ENCODE measurements at places on chromosomes 1 and 21.

GRCh38 chr1:208183977-208184911, 59.9 kb downstream of the PLXNA2 start:
- no peak for DNase-seq

GRCh38 chr1:31394584-31395193, 18.3 kb upstream of the SERINC2 start:
- peak; percentile 75 for DNase-seq

- no peak for DNase-seq
Observed at GRCh38 chr1:204627436-204627835, 58.1 kb downstream of the LRRN2 start.

GRCh38 chr1:220914283-220915116, 35.3 kb downstream of the HLX start:
- DNase-seq, result no peak

DNA sequence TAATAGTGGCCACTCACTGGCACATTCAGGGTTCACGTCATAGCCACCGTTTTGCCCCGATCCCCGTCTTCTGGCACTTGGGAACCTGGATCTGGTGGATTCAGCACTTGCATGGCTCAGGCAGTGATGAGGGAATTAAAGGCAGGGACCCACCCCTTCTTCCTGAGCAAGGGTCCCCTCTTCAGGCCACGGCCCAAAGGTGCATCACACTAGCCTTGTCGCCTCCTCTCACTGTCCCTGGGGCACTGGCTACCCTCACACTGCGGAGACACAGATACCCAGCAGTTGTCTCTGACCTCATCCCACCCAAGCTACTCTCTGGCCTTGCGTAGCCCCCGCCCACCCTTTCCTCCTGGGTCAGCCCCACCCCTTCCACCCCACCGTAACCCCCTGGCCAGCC, 19.9 kb upstream of the LDLRAP1 start:
- DNase-seq, result peak; percentile 42

DNA sequence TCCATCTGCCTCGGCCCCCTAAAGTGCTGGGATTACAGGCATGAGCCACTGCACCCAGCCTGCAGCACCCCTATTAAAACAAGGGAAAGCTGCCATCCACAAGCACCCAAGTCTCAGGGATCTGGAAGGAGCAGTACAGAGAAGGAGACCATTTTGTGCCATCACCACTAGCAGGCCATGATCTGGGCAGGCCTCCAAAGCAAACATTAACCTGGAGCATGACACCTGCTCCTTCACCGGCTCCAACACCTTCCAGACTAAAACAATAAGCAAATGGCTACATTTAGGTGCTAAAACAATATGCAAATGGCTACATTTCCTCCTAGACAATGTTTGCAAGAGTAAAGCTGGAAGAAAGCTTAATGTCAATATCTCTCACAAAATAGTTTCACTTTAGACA, 16.7 kb downstream of the MEAF6 start:
- DNase-seq, result peak; percentile 84

- DNase-seq, result no peak
Observed at GRCh38 chr1:17658837-17659236, 96.3 kb upstream of the ACTL8 start.

DNA sequence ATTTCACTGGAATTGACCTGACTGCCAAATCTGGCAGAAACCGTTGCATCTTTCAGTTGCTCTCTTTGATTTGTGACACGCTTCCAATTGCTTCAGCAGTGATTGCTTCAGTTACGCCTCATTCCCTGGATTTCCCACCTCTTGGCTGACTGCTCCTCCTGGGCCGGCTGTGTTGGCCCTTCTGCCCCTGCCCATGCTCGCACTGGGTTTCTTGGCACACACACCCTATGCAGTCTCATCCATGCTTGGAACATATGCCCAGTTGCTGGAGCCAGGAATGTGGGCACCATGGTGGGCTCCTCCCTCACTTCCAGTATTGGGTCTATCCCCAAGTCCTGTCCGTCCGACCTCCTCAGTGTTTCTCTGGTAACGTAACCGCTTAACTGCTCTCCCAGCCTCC, 2.2 kb upstream of the ZBTB21 start:
- DNase-seq, result no peak

- no peak for DNase-seq
Observed at GRCh38 chr21:36323032-36323431, 3.0 kb downstream of the MORC3 start.

GRCh38 chr1:186930238-186930637, 101.5 kb downstream of the PLA2G4A start:
- no peak for DNase-seq

DNA sequence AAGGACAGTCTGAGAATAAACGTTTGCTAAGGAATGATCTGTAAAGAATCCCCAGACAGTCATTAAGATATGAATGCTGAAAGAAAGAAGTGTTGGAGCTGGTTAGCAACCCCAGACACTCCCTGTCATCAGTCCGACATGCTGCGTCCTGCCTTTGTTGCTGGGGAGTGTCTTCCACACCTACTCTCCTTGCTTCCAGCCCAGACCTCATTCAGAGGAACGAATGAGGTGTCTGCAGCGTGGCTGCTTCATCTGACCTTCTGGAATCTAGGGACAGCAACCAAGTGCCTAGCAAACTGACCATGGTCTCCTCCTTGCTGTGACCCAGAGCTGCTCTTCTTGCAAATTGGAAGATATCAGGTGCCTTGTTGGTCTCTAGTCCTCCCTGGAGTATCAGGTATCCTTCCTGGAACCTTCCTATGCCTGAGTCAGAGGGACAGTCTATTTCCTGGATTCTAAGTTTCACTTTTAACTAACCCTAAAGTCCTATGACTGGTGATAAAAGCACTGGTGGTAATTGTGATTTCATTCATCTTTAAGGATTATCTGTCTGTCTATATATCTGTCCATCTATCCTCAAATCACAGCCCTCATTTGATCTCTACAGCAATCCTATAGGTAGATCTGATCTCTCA, 45.3 kb downstream of the NFASC start:
- DNase-seq, result no peak

GRCh38 chr21:34916446-34916845, 132.7 kb downstream of the RUNX1 start:
- DNase-seq, result no peak

GRCh38 chr21:15437883-15438282, 291.9 kb upstream of the USP25 start:
- no peak for DNase-seq

GRCh38 chr1:229068270-229068987, 202.5 kb upstream of the RAB4A start:
- no peak for DNase-seq

GRCh38 chr1:43868741-43869067, 64.9 kb upstream of the ARTN start:
- no peak for DNase-seq

DNA sequence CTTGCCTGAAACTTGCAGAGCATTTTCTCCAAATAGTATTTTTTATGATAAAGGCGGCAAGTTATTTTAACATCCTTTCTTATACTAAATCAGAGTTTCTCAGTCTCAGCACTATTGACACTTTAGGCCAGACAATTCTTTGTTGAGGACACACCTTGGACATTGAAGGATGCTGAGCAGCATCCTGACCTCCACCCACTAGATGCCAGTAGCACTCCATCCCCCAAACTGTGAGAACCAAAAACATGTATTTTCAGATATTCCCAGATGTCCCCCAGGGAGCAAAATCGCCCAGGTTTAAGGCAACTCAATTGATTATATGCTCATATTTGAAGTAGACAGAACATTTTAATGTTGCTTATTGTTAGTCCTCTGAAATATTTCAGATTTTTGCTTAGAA, 299.4 kb downstream of the ZP4 start:
- no peak for DNase-seq

DNA sequence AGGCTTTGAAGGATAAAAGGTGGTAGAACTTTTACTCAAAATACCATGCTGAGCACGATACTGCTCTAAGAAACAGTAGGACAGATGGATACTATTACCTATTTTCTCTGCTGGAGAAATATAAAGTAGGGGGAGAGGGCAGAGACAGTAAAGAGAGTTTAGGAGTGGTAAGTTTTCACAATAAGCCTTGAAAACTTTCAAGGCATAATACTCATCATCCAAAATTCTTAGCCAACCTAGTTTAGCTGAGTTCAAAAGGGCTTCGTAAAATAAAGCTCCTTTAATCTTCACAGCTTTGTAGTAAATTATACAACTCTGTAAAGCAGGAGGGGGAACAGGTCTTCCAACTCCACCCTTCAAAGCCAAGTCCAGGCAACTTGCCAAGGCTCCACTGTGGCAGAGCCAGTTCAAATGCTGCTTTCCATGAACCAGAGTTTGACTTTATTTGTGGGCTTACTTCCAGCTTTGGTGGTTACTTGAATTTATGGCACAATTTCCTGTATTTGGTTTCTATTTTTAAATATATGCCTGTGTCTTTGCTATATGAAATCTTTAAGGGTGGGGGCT, 15.5 kb downstream of the TEX38 start:
- DNase-seq, result no peak

- DNase-seq, result no peak
Observed at GRCh38 chr1:113928187-113928930, 765 bp upstream of the HIPK1 start.

- no peak for DNase-seq
Observed at GRCh38 chr1:108152782-108153222, 47.3 kb downstream of the SLC25A24 start.

- no peak for DNase-seq
Observed at GRCh38 chr1:97570691-97571090, 350.1 kb downstream of the DPYD start.

GRCh38 chr1:235087906-235088305, 40.7 kb downstream of the TOMM20 start:
- no peak for DNase-seq

- peak; percentile 86 for DNase-seq
Observed at GRCh38 chr1:234478152-234478480, 863 bp downstream of the TARBP1 start.

GRCh38 chr21:34933609-34934335, 115.3 kb downstream of the RUNX1 start:
- no peak for DNase-seq

DNA sequence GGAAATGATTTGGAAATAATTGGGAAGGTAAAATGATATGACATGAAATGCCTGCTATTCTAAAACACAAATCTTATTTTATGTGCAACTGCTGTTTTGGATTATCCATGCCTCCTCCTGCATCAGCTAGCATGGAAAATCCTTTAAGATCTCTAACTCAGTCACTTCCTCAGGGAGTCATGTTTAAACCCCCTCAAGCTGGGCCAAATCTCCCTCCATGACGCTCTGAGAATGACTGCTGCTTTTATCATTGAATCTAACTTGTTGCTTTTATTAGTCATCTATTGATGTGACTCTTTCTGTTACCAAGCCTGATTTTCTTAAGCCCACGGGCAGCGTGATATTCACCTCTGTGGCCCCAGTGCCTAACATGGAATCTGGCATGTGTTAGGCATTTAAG, 324.8 kb downstream of the DISC1 start:
- DNase-seq, result no peak

GRCh38 chr1:241063276-241063675, 293.7 kb downstream of the RGS7 start:
- DNase-seq, result no peak

DNA sequence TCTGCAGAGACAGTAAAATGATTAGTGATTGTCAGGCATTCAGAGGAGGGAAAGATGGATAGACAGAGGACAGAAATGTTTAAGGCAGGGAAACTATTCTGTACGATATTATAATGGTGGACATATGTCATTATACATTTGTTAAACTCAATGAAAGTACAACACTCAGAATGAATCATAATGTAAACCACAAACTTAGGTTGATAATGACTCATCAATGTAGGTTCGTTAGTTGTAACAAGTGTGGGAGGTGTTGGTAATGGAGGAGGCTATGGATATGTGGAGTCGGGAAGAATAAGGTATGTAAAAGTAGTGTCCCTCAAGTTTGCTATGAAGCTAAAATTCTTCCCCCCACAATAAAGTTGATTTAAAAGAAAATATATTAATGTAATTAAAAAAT, 455.0 kb downstream of the BRINP3 start:
- DNase-seq, result no peak

DNA sequence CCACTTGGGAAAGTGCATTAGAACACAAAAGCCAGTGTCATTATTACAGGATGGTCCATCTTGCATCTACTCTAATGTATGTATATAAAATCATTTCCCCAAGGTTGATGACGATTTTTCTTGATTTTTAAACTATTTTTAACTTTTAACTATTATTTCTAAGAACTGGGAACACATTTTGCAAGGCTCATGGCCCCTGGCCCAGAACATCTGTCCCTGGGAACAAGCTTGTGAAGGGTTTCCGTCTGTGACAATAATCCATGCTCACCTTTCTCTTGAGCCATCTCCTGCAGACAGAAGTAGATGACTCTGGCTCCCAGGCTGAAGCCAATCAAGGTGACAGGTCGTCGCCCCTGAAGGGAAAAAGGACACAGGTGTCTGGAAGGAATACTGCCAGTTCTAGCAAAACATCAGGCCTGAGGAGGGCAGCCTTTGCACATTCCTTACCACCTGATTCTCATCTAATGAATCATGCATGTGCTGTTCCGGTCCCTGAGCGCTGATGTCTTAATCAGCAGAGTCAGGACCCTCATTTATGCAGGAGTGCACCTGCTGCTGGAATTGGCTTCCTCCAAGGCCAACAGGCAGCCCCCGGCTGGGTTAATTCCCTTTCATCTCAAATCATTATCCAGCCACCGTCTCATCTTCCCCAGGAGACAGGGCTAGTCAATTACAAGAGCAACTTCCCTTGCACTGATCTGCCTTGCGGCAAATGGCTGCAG, 62.5 kb downstream of the TMCO4 start:
- no peak for DNase-seq

DNA sequence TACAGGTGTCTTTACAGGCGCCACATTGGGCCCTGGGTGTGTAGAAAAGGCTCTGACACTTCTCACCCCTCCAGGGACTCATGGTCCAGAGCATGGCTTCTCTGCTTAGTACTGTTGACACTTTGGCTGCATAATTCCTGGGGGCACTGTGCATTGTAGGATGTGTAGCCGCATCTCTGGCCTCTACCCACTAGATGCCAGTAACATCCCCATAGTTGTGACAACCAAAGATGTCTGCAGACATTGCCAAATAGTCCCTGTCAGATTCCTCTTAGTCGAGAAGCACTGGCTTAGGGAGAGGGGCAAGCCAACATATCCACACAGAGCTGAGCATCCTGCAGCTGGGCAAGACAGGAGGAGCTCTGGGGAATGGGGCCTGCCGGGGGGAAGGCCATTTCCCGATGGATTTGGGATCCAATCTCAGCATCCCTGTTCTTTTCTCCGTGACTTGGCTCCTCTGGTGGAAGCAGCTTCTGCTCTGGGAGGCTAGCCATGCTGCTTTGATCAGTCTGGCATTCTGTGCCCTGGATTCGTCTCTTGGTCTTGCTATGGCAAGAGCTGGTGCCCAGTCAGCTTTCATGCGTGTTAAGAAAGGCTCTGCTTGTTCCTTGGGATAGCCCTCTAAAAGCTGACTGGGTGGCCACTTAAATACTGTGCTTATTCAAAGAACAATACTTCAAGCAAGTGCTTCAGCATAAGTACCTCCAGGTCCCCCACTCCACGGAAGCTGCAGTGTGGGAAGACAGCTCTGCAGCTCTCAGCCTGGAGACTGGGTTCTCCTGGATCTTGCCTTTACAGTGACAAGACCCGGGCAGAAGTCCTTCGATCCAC, 38.3 kb upstream of the SCMH1 start:
- DNase-seq, result no peak

GRCh38 chr1:112904071-112904830, 51.7 kb downstream of the SLC16A1 start:
- DNase-seq, result no peak

GRCh38 chr1:212600980-212601379, 7.6 kb upstream of the ATF3 start:
- DNase-seq, result no peak
